Right forelimb (tissue), 1 donor: ENCODE measurements at places on chromosomes 11 and 22.
A peak's percentile ranks its signal among the peaks of the same experiment; 100 is the strongest.

- no peak for DNase-seq
Measured at GRCh38 chr22:27724709-27725108, 76.8 kb downstream of the MN1 start.

DNA sequence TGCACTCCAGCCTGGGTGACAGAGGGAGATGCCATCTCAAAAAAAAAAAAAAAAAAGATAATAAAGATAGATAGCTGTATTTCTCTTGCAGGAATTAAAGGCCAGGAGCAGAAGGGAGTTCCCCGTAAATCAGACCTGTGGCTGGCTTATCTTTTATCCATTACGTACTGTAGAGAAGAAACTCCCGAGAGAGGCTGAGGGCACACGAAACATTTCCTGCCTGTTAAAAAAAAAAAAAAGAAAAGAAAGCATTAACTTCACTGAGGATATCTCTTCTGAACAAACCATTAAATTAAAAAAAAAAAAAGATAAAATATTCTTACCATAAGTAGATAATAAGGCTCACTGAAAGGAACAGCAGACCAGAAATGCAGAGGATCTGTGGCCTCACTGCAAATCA is 22.5 kb downstream of the P4HA3 start:
- no peak for DNase-seq

- DNase-seq = no peak
Measured at GRCh38 chr11:27507557-27508322, 1.2 kb upstream of the LIN7C start.

DNA sequence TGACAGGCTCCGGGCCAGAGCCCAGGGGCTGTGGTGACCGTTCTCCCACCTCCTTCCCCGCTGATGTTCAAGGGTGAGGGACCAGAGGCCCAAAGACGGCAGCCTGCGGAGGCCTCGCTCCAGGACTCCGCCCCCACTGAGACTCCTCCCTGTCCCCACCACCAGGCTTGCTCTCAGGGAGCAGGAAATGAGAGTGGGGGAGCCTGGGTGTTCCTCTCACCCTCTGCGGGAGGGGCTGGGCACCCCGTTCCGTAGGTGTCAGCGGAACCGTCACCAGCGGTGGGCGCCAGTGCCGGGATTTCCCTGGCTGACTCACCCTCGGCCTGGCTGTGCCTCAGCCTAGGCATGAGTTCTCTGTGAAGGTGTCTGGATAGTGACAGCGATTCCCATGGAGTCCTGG is 15.7 kb downstream of the DAGLA start:
- DNase-seq = no peak

GRCh38 chr22:24402460-24403192 is 24.8 kb upstream of the ADORA2A start:
- peak; percentile 58 for DNase-seq

DNA sequence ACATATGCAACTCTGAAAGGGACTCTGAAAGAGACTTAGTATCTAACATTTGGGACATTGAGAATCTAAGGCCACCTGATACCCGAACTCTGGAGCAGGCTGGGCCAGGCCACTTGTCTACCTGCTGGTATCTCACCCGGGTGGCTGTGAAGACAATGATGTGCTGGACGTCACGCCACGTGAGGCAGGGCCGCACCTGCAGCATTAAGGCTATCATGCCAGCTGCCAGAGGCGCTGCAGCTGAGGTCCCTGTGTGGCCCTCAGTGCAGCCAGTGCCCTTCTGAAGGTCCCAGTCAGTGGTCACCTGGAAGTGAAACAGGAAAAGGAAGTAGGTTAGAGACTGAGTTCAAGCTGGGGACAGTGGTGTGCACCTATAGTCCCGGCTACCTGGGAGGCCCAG is 12.4 kb downstream of the PCSK7 start:
- DNase-seq = no peak

DNA sequence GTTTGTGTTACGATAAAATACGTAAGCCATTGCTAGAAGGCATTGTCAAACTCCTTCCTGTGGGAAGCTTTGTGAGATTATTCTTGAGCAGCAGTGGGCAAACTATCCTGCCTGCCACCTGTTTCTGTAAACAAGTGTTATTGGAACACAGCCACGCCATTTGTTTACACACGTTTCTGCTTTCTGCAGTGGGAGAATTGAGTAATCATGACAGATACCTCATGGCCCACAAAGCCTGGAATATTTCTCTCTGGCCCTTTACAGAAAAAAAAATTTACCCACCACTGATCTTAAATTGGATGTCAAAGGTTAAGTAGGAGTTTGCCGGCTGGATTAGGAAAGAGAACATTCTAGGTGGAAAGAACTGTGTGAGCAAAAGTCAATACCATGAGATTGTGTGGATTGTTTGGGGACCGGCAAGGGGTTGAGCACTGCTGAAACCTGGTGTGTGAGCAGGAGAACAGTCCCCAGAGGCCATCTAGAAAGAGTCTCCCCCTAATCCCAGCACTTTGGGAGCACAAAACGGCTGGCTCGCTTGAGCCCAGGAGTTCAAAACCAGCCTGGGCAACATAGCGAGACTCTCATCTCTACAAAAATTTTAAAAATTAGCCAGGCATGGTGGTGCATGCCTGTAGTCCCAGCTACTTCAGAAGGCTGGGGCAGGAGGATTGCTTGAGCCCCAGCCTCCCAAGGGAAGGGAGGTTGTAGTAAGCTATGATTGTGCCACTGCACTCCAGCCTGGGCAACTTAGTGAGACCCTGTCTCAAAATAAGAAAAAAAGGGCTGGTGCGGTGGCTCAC is 6.0 kb upstream of the PLA2G6 start:
- no peak for DNase-seq

DNA sequence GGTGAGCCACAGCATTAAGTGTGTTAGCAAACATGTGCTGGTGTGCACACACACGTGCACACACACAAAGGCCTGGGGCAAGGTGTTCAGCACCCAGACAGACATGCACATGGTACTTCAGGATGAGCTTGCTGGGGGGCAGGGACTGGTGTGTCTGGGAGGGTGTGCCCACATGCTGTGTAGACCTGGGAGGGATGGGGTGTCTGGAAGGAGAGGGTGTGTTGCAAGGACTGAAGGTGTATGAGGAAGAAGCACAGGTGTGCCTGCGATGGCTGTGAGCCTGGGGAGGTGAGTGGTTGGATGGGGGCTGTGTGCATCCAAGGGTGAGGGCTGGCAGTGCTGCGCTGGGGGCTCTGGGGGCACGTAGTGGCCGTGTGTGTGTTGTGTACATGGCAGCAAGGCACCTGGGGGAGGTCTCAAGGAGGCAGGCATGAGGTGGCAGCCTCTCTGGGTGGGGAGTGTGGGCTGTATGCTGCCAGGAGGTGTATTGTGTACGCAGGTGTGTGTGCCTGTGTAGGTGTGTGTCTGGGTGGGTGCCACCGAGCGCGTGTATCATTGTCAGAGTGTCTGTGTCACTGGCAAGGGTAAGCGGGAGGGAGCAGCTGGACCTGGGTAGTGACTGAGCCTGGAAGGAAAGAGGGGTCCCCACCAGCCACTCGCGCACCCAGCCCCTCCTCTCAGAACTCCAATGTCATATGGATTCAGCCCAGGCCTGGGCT is 2.2 kb downstream of the NRXN2 start:
- DNase-seq = no peak

DNA sequence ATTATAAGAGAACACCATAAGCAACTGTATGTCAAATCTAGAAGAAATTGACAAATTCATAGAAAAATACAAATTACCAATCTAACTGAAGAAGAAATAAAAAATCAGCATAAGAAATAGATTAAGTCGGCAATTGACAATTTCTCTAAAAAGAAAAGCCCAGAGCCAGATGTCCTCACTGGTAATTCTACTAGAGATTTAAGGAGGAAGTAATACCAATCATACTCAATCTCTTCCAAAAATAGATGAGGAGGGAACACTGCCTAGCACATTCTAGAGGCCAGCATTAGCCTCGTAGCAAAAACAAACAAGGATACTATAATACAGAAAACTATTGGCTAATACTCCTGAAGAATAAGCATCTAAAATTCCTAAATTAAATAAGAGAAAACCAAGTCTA is 40.4 kb upstream of the IGLL5 start:
- DNase-seq = no peak

DNA sequence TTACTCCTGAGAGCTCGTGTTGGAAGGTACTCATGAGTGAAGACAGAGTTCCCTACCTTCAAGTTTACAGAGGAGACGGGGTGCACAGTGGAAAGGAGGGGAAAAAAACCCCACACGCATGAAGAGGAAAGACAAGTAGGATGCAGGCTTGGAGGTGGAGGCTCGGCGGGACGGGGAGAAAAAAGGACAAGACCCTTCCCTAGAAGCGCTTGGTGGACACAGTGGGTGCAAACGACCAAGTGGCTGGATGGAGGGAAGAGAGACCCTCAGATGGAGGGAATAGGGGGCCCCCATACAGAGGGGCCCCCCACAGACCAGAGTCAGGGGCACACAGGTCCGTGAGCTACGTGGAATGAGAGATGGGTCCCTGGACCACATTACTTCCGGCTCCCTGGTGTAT is 380.1 kb downstream of the SHANK2 start:
- DNase-seq = no peak

- DNase-seq = peak; percentile 35
Measured at GRCh38 chr11:1236316-1237127, 13.7 kb downstream of the MUC5B start.

GRCh38 chr11:13292970-13293369 is 15.4 kb downstream of the BMAL1 start:
- no peak for DNase-seq

- DNase-seq = no peak
Measured at GRCh38 chr22:37218399-37218770, 6.1 kb upstream of the SSTR3 start.

- no peak for DNase-seq
Measured at GRCh38 chr11:97895572-97895971, 1125.2 kb upstream of the CNTN5 start.

DNA sequence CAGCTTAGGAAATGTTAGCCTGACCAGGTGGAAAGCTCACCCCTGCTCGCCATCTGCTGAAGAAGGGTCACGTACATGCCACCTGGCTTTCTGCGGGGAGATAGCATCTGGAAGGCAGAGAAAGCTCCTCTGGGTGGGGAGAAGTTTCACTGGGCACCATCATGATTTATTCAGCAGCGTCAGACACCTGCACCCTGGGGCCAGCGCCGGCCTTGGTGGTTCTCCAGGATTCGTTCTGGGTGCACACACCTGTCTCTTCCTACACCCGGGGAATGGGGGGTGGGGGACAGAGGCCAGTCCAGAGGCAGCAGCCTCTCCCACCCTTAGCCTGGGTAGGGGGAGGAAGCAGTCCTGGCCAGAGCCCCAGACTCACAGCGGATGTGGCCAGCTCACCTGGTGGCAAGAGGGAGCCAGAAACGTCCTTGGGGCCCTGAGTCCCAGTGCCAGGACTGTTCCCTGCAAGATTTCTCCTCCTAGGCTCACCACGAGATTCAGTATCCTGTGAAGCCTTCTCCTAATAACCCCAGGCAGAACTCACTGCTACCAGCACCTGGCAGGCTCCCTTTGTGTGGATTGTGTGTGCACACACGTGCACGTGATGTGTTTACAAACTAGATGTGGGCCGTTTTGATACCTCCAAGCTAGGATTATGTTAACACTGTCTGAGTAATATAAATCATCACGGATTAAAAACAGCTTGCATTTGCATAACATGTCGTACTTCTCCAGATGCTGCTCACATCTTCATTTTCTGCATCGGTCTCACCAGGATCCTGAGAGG is 17.3 kb upstream of the RASD2 start:
- DNase-seq = no peak

- no peak for DNase-seq
Measured at GRCh38 chr22:19875531-19876313, 21.0 kb upstream of the GNB1L start.

- no peak for DNase-seq
Measured at GRCh38 chr22:18022876-18023275, 1.5 kb downstream of the MICAL3 start.

- DNase-seq = peak; percentile 95
Measured at GRCh38 chr11:114162719-114163123, 103.2 kb downstream of the ZBTB16 start.

DNA sequence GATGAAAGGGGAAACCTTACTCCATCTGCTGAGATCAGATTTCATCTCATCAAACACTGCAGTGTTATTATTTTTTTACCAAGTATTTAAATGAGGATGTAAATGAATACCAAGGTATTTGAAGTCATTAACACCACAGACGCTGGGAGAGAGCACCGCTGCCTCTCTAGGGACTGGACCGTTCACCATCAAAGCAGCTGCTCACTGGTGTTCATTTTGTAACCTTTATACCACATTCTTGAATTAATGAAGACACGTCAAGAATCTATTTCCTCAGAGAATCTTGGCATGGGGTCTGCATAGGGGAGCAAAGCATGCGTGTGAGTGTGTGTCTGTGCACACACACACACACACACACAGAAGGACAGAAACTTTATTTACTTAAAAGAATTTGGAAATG is 15.6 kb downstream of the SIAE start:
- no peak for DNase-seq

DNA sequence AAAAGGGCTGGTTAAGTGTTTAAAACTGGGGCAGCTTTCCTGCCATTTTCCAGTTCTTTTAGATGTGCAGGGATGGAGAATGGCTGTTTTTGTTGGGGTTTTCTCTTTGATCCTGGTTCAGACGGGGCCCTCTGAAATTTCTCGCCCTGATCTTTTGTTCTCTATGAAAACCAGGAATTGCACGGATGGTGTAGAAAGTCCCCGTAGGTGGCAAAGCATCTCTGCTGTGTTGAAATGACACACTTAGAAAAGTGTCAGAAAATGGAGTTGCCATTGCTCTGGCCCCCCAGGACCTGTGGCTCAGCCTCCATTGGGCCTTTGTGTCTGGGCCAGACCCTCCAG is 63.0 kb downstream of the PARVB start:
- no peak for DNase-seq
